ENCODE measurements at places on chromosomes 12 and 14.

GRCh38 chr12:128586451-128587029, 237.2 kb downstream of the SLC15A4 start:
- DNase-seq = no peak

DNA sequence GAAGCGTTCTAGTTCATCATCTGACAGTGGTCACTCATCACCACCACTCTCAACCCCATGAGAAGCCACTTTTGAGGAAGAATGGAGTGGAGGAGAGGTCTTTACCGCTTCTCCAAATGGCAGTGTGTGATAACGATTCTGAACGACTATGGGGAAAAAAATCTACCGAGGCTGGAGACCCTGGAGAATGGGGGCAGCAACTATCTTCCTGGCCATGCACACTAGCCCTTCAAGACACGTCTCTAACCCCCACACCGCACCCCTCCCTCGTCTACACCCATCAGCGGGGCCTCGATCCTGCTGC, 365 bp downstream of the ING4 start:
- DNase-seq = no peak

GRCh38 chr12:9184276-9184675, 23.9 kb downstream of the PZP start:
- no peak for DNase-seq

GRCh38 chr14:52094546-52095271, 25.9 kb upstream of the NID2 start:
- DNase-seq = no peak

DNA sequence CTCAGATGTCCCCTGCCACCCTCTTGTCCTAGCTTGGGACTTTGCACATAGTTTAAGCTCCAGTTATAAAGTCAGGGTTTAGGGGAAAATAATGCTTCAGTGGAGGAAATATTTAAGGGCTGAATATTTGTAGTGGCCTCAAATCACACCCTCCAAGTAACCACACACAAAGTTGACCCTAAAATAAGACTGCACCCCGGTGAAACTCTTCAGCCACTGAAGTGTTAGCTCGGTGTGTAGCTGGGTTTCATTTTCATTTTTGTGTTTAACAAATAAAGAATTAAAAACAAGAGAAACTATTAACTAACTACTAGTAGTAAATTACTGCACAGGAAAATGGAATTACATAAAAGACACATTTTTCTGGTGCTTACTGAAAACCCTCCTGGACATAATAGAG, 14.8 kb upstream of the BCL11B start:
- no peak for DNase-seq

DNA sequence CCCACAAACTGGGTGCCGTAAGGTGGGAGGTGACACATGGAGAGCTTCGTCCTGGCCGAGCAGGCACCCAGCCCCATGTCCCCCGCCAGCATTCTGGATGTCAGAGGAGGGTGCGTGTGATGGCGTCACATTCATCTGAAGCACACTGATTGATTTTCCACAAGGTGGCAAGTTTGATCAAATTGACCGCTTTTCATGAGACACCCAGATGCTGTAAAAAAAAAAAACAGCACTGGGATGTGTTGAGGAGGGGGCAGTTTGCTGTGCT, 24.2 kb downstream of the SLC25A29 start:
- DNase-seq = no peak

DNA sequence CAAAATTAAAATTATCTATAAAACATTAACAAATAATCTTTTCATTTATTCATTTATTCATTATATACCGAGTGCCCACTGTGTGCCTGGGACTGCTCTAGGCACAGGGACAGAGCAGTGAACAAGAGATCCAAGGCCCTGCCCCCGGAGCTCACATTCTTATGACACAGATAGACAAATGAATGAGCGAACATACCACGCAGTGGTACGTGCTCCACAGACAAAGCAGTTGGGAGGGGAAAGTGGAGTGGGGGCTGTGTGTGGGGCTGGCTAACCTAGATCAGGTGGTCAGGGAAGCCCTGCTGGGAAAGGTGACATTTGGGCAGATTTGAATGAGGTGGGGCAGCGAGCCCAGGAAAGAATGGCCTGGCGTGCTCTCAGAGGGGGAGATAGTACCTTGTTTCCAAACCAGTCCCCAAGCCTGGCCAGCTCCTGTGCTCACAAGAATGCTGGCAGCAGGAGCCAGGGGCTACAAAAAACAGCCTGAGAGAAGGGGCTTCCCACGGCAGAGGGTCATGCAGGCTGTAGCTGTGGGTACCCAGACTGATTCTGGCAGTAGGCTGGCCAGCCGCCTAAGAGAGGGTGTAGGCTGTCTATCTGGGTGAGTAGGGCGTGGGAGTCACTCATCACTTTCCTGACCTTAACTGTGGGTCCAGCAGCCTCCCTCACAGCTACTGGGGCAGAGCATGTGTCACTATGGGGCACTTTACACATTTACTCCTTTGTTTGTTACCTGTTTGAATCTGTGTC, 57.8 kb upstream of the ACTN1 start:
- no peak for DNase-seq

DNA sequence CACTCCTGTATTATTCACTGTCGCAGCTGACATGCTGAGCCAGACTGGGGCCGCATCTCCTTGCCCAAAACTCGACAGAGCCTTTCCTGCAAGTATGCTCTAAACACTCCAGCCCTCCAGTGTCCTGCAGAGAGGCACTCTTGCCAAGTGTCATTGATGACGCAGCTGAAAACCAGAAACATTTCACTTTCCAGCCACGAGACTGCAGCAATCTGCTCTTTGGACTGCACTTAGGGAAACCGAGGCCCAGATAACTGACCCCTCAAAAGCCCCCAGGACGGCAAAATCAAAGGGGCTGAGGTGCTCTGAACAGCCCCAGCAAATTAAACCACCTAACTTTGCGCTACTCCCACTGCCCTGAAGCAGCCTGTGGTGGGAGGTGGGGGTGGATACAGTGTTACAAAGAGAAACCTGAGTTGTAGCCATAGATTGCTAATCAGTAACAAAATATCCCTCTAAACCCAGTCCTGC, 2.6 kb downstream of the CCDC85C start:
- no peak for DNase-seq

GRCh38 chr12:132489078-132489601, 811 bp upstream of the FBRSL1 start:
- DNase-seq = no peak

- DNase-seq = no peak
Observed at GRCh38 chr12:109140560-109140959, 24.2 kb downstream of the ACACB start.

DNA sequence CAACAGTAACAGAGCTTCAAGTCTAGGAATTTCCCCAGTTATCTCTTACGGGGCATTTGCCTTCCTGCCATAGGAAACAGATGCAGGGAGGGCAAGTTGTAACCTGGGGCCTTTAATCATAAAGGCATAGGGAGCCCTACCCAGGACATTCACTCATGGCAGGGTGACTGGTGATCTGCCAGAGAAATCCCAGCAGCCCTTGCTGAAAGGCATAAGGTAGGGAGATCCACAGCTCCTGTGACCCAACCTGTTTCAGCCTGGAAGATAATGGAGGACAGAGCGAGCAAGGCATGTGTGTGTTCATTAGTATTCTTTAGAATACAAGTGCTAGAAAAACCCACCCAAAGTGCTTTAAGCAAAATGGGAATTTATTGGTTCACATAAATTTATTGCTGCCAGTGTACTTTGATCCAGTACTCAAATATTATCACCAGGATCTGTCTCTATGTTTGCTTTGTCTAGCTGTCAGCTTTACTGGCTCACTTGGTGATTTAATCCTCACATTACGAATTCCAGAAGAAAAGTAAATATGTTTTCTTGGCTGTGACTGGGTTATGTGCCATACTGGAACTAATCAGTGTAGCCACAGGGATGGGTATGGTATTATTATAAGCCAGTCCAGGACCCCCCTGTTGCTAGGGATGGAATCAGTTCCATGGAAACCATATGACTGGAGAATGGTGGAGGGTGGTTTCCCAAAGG, 21.1 kb upstream of the AKAP6 start:
- DNase-seq = no peak

DNA sequence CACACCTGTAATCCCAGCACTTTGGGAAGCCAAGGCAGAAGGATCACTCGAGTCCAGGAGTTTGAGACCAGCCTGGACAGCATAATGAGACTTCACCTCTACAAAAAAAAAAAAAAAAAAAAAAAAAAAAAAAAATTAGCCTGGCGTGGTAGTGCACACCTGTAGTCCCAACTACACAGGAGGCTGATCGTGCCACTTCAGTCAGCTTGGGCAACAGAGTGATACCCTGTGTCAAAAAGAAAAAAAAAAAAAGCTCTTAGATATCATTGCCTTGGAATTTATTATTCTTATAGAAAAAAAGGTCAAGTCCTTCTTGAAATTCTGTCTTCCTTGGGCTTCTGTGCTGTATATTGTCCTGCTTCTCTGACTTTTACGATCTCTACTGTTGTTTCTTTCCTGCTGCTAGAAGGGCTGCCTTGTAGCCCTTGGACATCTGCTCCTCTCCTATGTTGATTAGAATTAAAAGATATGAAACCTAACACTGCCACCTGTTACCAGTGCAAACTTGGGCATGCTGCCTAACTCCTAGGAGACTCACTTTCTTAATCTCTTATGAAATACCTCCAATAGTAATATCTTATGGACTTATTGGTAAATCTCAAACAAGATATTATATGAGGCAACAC, 5.7 kb downstream of the TMEM19 start:
- no peak for DNase-seq

DNA sequence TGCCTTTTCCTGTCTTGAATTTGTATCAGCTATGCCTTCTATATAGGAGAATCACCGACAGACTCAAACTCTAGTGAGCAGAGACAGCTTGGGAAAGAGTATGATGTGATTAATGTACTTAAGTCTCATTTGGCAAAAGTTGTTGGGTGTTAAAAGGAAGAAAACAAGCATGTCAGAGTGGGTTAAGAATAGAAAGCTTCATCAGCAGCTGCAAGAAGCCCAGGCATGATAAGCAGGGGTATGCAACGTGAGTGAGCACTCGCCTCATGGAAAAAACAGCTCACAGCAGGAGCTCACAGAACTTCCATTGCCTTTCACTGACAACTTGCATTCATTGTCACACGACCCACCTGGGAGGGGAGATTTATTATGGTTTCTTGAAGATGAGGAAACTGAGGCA, 35.9 kb upstream of the WNK1 start:
- DNase-seq = no peak

GRCh38 chr14:83217492-83217891, 1683.8 kb upstream of the SEL1L start:
- no peak for DNase-seq

GRCh38 chr12:87259391-87259790, 769.8 kb downstream of the C12orf50 start:
- DNase-seq = peak; percentile 27

DNA sequence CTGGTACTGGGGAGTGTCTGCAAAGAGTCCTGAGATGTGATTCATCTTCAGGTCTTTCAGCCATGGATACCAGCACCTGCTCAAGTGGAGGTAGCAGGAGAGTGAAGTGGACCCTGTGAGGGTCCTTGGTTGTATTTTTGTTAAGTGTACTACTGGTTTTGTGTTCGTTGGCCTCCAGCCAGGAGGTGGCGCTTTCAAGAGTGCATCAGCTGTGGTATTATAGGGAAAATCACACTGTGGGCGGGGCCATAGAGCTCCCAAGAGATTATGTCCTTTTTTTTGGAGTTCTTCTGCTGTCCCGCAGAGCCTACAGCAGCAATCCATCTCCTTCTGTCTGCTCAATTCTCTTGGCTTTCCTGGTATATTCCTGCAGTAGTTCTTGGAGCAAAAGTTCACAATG, 66.8 kb downstream of the SPATA7 start:
- DNase-seq = no peak

GRCh38 chr12:2453761-2454090, 341.0 kb upstream of the FKBP4 start:
- no peak for DNase-seq

GRCh38 chr12:116695464-116695725, 42.5 kb downstream of the SPRING1 start:
- DNase-seq = no peak

- no peak for DNase-seq
Observed at GRCh38 chr14:22333422-22334274, 255.4 kb downstream of the DAD1 start.

GRCh38 chr12:67681105-67681778, 32.7 kb downstream of the DYRK2 start:
- DNase-seq = no peak

GRCh38 chr14:100775831-100776591, 49.3 kb downstream of the DLK1 start:
- DNase-seq = no peak

DNA sequence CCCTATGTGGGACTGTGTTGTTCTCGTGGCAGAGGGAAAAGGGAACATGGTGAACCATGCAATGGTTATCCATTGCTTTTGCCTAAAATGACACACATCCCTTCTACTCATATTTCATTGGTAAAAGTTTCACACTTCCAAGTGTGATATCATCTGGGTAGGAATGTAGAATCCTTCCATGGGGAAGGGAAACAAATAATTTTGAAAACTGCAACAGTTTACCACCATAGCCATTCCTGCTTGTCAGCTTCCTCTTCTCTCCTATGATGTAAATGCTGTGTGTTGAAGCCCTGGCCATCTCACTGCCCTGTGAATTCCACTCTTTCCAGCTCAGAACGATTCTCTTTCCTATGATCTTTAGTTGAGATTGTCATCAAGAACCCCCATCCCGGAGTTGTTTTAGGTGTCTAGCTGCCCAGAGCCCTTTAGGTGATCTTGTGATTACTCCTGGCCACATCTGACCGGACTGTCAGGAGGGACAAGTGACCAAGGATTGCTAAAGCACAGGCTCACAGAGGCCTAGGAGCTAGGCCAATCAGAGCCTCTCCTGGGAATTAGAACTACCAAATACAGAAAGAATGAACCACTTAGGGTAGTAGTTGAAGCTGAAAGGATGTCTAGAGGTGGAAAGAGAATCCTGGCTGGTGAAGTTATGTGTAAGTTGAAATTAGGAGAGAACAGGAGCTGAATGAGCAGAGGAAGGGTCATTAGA, 84.6 kb downstream of the VCPKMT start:
- no peak for DNase-seq

- DNase-seq = peak; percentile 99
Observed at GRCh38 chr12:123131879-123132402, 18.9 kb downstream of the PITPNM2 start.

DNA sequence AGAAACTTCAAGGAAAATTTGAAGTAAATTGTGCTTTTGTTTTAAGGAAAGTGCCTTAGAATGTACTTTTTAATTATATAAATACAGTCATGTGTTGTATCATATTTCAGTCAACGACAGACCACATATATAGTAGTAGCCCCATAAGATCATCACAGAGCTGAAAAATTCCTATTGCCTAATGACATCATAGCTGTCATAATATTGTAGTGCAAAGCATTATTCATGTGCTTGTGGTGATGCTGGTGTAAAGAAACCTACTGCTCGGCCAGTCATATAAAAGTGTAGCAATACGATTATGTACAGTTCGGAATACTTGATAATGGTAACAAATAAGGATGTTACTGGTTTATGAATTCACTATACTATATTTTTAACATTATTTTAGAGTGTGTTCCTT, 198.9 kb upstream of the SLC16A7 start:
- no peak for DNase-seq

GRCh38 chr12:109744986-109745942, 31.6 kb downstream of the FAM222A start:
- no peak for DNase-seq

GRCh38 chr12:130117233-130117632, 45.0 kb upstream of the FZD10 start:
- no peak for DNase-seq
